T-cell (primary cell): ENCODE measurements at places on chromosomes 12 and 14.

- no peak for DNase-seq
These were observed 848.0 kb upstream of the USP15 start for GRCh38 chr12:61412201-61412600.

DNA sequence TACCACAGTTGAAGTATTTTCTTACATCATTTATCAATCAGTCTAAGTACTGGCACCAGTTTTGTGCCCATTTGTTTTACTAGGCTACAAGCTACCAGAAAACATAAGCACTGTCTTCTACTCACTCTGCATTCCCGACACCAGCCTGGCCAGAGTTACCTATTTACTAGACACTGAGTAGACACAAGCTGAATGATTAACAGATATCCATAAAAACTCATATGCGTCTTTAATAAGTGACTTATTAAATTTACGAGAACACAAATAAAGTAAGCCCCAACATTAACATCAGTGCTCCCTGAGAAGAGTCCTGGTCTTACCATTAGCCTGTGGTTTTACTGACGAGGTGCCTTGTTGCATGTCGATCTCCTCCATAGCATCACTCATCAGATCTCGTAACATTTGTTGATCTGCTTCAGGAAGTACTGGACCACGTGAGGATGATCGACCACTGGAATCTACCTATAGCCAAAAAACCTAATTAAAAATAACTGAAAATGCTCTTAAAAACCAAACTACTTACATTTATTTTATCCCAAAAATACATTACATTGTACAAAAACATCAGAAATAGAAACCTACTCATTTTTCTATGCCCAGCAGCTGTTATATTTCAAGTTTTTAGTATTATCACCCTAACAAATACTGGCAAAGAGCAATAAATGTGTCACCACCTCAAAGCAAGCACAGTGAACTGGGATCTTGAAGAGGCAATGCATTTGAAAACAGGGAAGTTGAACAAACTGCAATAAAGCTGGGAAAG lies 53.3 kb downstream of the BDKRB1 start:
- no peak for DNase-seq

GRCh38 chr14:51938137-51938536 lies 51.2 kb upstream of the RTRAF start:
- no peak for DNase-seq

DNA sequence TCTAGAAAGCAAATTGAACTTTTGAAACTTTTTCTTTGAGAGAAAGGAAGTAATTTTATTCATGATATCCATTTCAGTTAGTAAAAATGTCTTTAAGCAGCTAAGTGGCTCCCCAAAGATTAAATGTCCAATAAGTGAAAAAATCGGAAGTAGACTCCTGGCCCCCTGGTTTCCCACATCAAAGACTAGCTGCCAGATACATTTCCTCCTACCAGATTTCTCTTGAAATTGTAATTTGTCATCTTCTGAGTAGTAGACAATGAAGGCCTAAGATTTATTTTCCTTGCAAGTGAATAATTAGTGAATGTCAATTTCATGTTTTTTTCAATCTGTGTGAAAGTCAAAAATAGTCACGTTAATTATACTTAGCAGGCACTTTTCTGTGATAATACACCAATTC lies 321.9 kb downstream of the SYT1 start:
- no peak for DNase-seq

GRCh38 chr12:4197922-4198763 lies 75.4 kb upstream of the CCND2 start:
- no peak for DNase-seq

DNA sequence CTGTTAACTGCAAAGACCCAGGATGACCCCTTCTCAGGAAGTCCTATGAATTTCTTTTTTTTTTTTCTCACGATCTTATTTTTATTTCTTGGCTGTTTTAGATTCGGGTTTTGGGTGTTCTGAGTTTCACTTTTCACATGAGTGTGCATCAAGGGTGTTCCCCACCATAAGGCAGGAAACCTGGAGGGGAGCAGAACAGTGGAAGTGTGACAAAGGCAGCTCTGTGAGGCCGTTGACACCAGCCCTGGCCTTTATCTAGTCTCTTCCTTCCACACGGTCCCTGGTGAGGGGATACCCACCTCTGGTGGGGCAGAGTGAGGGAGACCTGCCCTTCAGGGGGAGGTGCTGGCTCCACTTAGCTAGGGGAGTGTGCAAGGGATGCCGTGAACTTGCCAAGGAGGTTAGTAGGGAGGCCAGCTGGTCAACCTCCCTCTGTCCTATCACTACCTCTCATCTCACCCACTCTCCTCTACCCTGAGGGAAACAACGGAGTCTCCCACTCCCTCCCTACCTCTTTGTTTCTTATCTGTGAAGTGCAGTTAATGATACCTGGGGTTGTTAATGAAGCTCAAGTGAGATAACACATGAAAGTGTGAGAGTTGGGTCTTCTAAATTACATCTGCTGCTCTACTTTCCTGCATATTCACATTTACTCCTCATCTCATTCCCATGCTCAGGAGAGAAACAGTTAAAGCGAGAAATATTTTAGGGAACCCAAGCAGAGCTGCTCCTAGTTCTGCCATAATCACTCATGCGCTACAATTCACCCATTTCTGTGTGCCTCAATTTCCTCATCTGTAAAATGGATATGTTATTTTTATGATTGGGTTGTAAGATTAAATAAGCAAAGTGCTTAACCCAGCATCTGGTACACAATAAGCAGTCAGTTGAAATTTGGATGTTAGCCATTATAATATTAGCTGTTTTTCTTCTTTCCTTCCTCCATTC lies 4.4 kb upstream of the GALNT6 start:
- no peak for DNase-seq

DNA sequence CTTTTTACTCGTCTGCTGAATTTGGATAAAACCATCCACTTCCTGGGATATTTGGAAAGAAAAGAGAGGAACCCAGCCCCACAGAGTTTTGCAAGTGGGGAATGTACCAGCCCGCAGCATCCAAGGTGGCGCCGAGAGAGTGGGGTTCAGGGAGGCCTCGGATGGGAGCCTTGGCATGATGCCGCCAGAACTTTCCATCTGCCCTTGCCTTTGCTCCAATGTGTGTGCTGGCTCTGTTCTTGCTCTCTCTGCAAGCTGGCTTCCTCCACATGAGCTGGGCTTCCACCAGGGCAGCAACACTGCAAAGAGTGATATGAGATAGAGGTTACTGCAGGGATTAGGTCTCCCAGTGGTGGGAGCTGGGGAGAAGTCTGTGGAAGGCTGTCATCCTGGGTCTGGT lies 6.6 kb upstream of the SERPINA12 start:
- DNase-seq = no peak

DNA sequence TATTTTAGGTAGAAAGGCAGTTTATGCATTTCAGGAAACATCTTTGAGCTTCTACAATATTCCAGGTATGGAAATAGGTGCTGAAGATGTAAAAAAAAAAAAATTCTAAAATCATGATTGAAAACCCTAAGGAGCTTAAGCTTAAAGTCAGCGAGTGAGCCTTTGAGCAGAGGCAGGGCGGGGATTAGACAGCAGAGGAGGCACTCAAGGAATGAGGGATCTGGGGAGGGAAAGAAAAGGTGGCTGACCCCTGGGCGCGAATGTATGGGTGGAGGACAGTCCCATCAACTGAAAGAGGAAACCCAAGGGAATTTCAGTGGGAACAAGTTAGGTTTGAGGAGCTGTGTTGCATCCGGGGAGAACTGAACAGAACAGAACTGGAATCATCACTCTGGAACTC lies 6.4 kb upstream of the PTMS start:
- DNase-seq = no peak
